HCEC 1CT (cell line): ENCODE measurements at places on chromosomes 4 and X.

DNA sequence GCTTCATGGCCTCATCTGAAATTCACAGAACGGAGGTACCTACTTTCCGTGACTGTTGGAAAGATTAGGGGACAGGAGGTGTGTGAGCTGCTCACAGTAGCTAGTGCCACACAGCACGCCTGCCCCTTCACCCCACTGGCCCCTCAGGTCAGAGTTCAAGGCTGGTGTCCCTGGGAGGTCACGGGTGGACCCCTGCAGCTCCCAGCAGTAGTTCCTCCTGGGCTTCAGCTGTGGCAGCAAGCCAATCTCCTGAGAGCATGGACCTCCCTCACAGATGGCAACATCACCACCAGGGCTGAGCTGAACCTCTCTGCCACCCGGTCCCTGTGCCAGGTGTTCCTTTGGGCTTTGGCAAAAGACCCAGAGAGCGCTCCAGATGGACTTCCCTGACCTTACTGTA is 1.8 kb downstream of the IDH3G start:
- DNase-seq: no peak

- DNase-seq: no peak
These were observed 161.3 kb downstream of the RTL9 start for GRCh38 chrX:110519906-110520452.

DNA sequence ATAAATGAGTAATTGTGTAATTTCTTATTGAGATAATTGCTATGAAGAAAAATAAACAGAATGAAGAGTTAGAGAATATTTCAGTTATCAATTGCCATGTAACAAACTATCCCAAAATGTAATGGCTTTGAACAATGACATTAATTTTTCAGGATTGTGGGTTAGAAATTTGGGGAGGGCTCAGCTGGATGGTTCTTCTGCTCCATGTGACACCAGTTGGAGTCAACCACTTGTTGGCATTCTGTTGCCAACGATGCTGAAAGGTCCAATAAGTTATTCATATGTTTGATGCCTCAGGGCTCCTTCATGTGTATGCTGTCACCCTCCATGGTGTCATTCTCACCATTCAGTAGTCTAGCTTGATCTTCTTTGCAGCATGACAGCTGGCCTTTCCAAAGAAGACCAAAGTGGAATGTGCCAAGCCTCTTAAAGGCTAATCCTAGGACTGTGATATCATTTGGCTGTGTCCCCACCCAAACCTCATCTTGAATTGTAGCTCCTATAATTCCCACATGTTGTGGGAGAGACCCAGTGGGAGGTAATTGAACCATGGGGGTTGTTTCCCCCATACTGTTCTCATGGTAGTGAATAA is 20.9 kb upstream of the CCDC149 start:
- no peak for DNase-seq

- no peak for DNase-seq
These were observed 64.2 kb upstream of the ADRA2C start for GRCh38 chr4:3701736-3702560.

GRCh38 chrX:109889289-109890006 is 113.5 kb upstream of the TMEM164 start:
- peak; percentile 12 for DNase-seq

- DNase-seq: no peak
These were observed 38.0 kb upstream of the SPARCL1 start for GRCh38 chr4:87567191-87567590.

DNA sequence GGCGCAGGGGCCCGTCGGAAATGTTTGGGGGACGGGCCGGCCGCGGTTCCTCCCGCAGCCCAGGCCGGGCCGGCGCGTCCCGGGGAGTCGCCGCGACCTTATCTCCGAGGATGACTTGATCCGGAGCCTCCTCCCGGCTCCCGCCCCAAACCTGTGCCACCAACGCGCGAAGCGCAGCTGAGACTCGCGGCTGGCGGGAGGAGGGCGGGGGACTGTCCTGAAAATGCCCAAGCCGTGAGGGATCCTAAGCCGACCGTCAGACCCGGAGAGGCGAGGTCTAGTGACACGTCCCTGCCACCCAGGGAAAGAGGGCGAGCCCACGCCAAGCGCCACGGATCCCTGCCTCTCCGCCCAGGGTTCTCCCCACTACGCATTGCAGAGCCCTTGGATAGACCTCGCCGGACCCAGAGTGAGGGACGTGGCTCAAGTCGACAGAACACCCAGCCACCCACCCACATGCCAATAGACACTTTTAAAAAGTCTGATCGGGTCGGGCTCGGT is 26.9 kb downstream of the UTP14A start:
- DNase-seq: no peak

DNA sequence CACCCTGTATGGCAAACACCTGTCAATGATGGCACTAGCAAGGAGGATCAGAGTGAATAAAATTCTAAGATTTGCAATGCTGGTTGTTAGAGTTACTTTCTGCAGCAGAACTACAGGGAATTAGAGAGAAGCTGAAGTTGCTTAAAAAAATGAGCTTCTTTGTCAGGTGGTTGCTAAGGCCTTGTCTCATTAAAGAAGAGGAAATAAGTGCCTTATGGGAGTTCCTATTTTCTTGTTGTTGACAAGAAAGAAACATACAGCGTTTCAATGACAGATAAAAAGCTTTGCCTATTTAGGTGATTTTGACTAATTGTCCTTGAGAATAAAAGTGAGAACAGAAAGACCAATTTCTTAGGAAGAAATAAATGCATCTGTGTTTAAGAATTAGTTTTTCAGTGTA is 106.0 kb upstream of the ARHGAP24 start:
- no peak for DNase-seq
